ENCODE measurements at places on chromosomes 16 and 17.
A peak's percentile ranks its signal among the peaks of the same experiment; 100 is the strongest.

DNA sequence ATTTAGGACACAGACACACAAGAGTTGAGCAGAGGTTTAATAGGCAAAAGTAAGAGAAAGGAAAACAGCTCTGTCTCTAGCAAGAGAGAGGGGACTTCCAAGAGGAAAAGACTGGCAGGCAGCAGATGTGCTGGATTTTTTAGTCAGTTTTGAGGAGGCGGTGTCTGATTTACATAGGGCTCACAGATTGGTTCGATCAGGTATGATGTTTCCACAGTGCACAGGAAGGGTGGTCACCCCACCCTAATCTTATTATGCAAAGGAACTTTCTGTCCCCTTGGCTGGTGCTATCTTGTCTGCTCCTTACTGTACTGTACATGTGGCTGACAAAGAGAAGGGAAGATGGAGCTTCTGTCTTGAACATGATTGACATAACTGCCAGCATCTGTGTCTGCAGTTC, 25.3 kb downstream of the BFAR start:
- peak; percentile 13 for DNase-seq

DNA sequence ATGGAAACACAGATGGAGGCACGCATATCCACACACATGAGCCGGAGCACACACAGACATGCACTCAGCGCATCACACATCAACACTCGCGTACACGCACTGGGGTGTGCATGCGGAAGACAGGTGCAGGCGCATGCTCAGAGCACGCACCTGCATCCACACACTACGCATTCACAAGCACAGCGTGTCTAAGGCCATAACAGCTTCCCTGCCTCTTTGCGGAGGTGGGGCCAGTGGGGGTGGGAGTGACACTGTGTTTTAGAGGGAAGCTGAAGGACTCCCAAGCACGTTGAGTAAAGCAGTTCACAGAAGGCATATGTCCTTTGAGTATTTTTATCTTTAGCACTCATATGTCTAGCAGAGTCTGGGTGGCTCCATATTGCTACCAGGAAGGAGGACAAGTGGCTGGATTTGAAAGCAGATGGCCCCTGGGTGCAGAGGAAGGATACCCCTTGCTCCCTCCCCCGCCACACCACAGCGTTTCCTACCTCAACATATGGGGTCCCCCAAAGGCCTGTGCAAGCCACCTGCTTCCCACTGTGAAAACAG, 68.6 kb upstream of the TOB1 start:
- peak; percentile 32 for DNase-seq

DNA sequence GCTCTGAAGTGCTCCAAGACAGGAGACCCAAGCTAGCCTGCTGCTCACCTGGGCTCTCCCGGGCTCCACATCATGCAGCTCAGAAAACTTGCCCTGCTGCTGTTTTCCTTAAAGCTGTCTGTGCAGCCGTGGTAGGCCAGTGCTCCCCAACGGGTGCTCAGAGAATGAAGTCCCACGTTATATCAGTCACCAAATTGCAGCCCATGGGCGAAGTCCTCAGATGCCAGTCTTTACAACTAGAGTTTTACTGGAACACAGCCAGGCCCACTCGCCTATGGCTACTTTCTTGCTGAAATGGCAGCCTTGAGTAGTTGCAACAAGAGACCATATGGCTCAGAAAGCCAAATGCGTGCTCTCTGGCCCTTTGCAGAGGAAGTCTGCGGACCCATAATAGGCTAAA, 6.3 kb downstream of the CREBBP start:
- DNase-seq, result peak; percentile 52

- no peak for DNase-seq
These were observed 37.2 kb downstream of the SIAH1 start for GRCh38 chr16:48347980-48348379.

DNA sequence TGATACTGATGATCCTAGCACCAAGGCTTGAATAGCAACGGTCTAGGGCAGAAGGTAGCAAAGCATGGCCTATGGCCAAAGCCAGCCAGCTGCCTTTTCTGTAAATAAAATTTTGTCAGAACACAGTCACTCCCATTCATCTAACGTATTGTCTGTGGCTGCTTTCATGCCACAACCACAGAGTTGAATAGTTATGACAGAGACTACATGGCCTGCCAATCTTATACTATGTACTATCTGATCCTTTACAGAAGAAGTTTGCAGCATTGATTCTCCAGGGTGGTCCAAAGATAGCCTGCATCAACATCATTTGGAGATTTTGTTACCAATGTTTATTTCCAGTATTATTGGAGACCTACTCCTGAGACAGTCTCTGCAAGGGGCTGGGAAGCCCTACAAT, 19.9 kb upstream of the MMD start:
- DNase-seq, result no peak

DNA sequence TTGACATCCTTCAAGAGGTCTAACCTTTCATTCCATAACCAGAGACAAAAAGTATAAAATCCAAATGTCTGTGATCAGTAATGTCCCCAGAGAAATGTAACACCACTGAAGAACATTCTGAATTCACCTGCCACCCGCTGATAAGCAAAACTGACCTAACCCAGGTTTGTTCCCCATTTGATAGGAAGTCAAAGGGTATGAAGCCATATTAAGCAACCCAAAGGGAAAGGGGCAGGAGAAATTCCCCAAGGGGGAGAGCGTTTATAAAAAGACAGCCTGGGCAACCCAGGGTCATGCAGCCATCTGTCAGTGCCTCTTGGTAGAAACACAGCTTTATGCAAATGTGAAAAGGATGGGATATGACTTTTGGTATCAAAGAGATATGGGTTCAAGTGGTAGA, 30.7 kb upstream of the PIK3R6 start:
- no peak for DNase-seq

GRCh38 chr16:51638339-51639135, 487.5 kb upstream of the SALL1 start:
- no peak for DNase-seq

DNA sequence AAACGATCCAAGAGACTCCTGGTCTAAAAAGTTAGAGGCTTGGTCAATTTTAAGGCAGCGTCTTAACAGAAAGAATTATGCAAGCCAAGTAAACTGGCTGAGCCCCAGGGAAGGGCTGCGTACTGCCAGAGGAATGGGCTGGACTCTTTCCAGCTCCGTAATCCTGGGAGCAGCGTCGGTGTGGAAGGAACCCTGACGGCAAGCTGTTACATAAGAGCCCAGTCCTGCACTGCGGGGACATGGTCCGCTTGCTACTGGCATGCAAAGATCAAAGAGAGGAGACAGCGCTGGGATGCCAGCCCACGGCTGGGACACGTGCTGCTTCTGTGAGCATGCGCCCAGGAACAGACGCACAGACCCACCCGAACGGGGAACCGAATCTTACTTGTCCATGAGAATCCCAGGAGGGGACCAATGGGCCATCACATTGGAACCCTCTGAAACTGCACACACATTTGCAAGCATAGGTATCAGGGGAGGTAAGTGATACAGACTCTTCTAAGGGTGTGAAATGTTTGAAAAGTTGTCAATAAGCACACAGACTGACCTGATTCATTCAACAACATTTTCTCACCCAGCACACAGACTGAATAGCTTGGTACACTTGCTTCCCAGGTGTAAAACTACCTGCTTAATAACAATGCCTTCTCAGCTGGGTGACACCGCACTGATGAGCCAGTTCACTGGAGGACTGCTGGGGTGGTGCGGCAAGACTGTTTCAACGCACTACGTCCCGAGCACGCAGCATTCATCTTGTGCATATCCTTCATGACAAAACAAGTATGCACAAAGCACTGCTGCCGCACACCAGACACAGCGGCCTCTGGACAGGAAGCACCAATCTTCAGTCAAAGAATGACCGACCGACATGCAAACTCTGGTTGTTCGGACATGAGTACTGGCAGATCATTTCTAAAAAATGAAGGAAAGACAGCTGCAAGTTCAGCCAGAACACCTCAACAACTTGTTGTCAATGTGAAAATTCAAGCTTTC, 94.9 kb downstream of the ANKRD11 start:
- no peak for DNase-seq

DNA sequence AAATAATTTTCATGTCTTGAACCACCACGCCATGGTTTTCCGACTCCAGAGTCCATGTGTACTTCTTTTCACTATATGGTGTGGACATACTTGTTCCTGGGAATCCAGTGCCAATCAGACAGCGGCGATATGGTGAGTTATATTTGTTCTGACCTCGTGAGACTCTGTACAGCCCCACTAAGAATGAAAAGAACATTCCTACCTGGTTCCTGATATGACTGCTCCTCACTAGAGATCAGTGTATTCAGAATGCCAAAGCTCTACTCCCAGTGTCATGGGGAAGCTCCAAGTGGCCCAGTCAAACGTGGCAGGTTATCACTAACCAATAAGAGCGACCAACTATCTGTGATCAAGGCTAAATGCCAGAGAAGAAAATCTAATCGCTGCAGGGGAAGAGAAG, 6.1 kb downstream of the C16orf46 start:
- DNase-seq, result no peak

DNA sequence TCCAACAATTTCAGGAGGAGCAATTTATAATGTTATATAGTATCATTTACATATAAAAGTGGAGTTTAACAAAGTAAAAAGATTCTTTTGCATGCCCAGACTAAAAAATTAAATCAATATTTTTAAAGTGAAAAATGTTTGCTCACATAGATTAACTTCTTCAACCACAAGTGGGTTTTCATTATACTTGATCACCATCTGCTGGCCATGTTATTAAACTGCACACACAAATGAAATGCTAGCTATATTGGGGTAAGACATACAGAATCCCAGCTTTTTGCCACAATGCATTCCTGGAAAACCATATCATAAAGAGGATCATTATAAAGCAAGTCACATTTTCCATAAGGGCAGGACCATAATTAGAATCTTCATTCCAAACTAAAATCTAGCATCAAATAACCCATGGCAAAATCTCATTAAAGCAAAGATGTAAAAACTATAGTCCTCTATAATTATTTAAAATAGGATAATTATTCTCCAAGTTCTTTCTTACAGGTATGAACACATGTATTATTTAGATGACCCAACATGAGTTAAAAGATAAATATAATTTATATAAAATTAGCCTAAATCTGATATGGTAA, 26.3 kb downstream of the CEP112 start:
- DNase-seq, result peak; percentile 38

DNA sequence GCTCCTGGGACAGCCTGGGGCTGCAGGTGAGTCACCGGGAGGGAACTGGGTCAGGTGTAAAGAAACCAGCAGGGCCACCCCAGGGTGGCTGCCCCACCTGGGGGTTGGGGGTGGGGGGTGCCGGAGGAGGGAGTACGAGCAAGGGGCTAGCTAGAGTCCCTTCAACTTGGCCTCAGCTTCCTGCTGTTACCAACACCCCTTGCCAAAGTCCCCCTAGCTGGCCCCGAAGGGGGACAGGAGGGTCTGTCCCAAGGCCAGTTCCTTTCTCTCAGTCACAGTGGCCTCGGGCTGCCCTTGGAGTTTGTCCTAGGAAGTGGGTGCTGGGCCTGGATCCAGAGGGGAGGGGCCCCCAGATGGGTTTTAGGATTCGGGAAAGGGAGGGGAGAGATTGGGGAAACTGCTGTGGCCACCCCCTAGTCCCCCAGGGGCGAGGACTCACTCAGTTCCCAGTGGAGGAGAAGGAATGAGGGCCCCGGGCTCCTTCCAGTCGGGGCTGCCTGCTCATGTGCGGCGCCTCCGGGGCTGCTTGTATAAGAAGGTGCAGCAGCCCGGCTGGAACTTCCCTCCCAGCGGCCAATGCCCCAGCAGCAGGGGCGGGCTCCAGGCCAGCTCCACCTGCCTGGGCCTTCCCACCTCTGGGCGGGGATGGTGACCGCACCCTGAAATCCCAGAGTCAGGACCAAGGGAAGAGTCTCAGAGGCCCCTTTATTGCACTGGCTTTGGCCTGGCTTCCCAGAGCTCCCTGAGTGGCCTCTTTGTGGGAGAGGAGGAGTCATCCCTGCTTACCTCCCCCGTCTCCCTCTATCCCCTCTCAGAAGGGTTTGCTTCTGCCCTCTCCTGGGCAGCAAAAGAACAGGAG, 7.3 kb downstream of the ARHGAP27 start:
- DNase-seq, result no peak

GRCh38 chr16:81532491-81533174, 88.0 kb downstream of the CMIP start:
- DNase-seq, result no peak

GRCh38 chr17:30915833-30916611, 5.7 kb upstream of the ADAP2 start:
- no peak for DNase-seq

DNA sequence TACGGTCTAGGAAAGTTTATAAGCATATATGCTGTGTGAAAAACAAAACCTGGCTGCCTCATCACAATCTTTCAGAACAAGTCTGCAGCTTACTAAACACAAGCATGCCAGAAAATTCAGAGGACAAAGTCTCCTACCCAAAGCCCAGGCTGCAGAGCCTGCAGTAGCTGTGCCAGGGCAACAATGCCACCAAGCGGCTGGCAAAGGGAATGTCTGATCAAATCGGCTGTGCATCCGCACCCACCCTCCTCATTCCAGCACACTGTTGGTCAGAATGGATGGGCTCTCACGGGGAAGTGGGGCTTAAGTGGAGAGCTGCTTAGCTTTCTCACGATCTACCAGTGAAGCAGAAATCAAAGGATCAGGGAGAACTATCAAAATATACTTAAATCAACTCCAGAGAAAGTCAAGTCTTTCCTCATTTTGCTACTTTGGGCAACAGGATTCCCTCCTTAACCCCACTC, 73.5 kb downstream of the CYTH1 start:
- peak; percentile 70 for DNase-seq

Data from erythroblast (primary cell).